ENCODE measurements at places on chromosomes 5 and 9.

- DNase-seq = no peak
Measured at GRCh38 chr5:73944581-73944980, 318.6 kb downstream of the ARHGEF28 start.

GRCh38 chr9:13372510-13372909 lies 93.0 kb upstream of the MPDZ start:
- DNase-seq = no peak

- DNase-seq = no peak
Measured at GRCh38 chr5:179869101-179869500, 10.5 kb upstream of the MRNIP start.

DNA sequence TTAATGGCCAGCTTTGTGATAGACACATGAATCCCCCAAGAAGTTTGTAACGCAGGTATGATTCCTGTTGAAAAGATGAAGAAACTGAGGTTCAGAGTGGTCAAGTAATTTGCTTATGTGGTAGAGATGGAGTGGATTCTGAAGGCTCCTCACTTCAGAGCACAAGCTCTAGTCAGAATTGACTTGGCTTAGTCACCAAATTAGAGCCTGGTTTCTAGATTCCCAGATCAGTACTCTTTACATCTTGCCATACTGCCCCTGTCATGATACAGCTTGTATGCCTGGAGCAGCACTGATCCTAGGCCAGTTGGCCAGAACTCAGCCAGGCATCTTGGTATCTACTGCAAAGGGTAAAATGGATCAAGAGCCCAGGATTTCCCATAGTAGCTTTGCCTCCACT lies 284.4 kb upstream of the RFX3 start:
- no peak for DNase-seq

- DNase-seq = no peak
Measured at GRCh38 chr5:179118338-179118737, 58.2 kb downstream of the ZNF354C start.

GRCh38 chr9:28801144-28801799 lies 1228.0 kb upstream of the C9orf72 start:
- no peak for DNase-seq

DNA sequence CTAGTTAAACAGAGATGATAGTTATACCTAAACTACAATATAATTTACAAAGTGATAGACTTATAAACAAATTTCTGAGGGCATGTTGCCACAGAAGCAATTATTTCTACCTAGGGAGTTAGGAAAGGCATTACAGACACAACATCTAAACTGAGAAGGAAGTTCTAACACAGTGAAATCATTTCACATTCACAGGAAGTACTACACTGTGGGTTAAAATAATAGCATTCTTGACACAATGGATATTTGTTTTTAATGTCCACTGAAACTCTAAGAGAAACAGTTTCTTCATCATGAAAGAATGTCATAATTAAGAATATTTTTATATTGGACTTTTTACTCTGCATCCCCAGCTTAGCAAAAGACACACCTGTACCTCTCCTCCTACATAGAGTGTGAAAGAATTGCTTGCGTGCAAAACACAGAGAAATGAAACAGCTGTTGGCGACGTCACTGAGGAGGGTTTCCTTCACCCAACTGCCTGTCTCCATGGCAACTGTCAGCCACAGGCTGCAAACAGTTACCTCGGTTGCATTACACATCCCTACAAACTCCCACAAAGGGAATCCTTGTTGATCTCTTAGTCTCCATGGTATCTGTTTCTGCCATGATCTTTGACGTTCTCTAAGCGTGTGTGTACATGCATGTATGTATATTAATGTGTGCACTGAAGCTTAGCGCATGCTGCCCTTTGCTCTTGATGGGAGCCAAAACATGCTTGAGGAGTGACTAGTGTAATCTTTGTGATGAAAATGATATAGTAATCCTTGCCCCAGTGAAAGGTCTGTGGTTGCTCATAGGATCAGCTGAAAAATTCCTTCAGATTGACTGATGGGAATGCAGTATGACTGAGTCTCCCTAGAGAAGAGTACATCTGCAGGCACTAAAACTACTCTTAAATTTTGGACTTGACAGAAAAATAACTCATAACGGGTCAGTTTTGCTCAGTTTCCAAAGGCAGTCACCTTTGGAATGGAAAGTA lies 168.5 kb downstream of the ACTL7B start:
- no peak for DNase-seq

DNA sequence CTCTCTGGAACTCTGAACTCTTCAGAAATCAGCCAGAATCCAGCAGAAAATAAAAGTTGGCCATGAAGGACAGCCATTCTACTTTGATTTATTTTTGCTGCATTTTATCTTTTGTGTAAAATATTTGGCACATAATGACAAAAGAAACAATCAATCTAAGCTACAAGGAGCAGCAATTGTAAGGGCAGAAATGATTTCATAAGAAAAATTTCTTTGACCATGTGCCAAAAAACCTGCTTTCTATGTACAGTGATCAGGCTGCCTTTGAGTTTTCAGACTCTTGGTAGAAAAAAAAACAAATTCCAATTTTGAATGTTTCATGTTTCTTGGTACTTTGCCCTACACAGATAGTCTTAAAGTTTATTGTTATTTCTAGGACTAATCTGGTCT lies 69.8 kb upstream of the SLC1A3 start:
- DNase-seq = no peak

DNA sequence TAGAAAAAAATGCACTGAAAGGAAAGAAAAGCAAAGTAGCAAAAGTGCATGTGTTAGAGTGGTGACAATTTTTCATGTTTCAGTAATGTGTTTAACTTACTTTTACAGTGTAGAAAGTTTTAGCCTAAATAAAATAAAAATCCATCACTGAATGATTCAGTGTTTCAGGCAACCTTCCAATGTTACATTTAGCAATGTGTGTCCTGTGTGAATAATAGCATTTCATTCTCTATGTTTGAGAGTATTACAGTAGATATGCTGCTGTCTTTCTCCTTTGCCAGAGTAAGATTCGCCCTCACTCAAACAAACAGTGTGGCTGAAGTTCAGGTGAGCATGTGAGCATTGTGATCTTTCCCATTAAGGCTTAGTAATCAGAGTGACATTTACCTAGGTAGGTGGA lies 171.1 kb downstream of the TARS1 start:
- no peak for DNase-seq

GRCh38 chr9:2017331-2018161 lies 2.4 kb downstream of the SMARCA2 start:
- peak; percentile 83 for DNase-seq

- DNase-seq = no peak
Measured at GRCh38 chr5:171865471-171865870, 79.9 kb downstream of the SMIM23 start.

Measured in activated CD4-positive, alpha-beta T cell treated with anti-CD3 and anti-CD28 coated beads for 36 hours (primary cell).